MCF 10A (cell line): ENCODE measurements at places on chromosomes 5 and 9. TPM values are rescaled to one million over a fixed set of nuclear protein-coding genes. Genes with fewer than 3 reads are reported as not detected.

DNA sequence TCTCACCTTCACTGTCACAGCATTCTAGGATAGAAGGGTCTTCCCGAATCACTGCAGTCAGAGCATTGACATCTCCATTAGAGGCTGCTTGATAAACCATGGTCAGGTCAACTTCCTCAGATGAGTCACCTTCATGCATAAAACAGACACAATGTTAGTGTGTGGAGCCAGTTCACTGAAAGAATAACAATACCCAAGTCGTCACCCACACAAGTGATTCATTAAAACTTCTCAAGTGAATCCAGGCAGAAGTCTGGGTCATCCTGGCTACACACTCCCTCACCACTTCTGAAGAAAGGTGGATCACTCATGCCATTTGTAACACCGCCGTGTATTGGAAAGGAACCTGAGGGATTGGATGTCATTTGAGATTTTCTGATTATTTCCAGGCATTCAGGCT, 49.6 kb downstream of the ANKRD55 start:
- H3K36me3 ChIP-seq, result no peaks in the 10 kb centered on the region
- no peaks in the 10 kb centered on the region for H3K27me3 ChIP-seq
- no peak overlapping the region for H3K4me3 ChIP-seq
- H3K27ac ChIP-seq, result no peak overlapping the region

DNA sequence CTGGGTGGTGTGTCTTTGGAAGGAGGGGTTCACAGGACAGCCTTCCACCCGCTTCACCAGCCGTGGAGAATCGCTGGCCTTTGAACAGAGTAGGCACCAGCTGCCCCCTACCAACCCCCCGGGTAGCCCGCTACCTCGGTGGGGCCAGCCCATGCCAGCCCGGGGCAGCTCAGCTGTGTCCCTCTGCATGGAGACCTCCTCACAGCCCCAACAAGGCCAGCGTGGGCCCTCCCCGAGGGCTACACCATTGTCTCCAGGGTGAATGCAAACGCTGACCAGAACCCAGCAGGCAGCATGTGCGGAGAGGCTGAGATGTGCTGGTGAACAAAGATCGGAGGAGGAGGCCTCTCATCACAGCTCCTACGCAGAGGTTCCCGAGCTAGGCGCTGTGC, 51.9 kb downstream of the LMX1B start:
- H3K27me3 ChIP-seq, result no peaks in the 10 kb centered on the region
- no peaks in the 10 kb centered on the region for H3K36me3 ChIP-seq
- no peaks in the 10 kb centered on the region for H3K4me1 ChIP-seq
- no peak overlapping the region for H3K27ac ChIP-seq
- DNase-seq, result no peak

DNA sequence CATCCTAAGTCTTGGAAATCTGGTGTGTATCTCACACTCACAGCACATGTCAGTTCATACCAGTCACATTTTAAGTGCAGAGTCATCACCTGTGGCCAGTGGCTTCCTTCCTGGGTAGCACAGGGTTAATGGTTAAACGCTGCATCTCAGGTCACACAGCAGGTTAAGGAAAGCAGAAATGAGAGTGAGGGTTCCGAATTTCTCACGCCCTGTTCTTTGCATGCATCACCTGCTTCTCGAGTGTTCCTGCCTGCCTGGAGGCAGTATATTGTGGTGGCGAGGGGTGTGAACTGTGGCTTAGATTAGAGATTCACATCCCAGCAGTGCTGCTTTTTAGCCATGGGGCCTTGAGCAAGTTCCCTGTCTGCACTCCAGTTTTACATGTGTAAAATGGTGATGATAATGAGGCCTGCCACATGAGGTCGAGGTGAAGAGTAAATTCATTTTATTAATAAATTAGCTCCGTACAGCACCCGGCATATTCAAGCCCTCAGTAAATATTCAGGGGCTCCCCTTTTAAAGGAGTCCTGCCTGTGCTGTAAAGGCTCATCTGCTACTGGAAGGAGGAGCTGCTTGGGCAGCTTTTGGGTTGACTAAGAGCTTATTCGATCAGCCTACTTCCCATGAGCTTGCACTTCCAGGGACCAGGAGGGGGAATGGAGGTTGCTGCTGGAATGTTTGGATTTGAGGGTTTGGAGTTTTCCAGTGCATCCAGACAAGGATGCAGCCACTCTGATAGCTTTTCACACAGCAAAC, 61.1 kb upstream of the SAP30L start:
- no peaks in the 10 kb centered on the region for H3K4me1 ChIP-seq
- H3K27me3 ChIP-seq, result no peaks in the 10 kb centered on the region
- DNase-seq, result no peak
- peaks cover 28% of the 10 kb centered on the region for H3K36me3 ChIP-seq
- no peak overlapping the region for H3K27ac ChIP-seq
- H3K4me3 ChIP-seq, result no peak overlapping the region

- peaks cover 25% of the 10 kb centered on the region for H3K4me1 ChIP-seq
- H3K4me3 ChIP-seq, result no peak overlapping the region
- H3K36me3 ChIP-seq, result no peaks in the 10 kb centered on the region
- H3K27me3 ChIP-seq, result no peaks in the 10 kb centered on the region
- H3K27ac ChIP-seq, result no peak overlapping the region
Measured at GRCh38 chr5:170311511-170312300, 14.1 kb upstream of the LCP2 start.

GRCh38 chr5:72818866-72819534, 2.5 kb downstream of the TNPO1 start:
- peak overlapping the region; percentile 65 for H3K27ac ChIP-seq
- H3K4me3 ChIP-seq, result peak overlapping the region; percentile 97
- peak; percentile 85 for DNase-seq

Gene ANXA2R
- 0.98 and 1.3 TPM in 2 replicates for total RNA-seq

Gene OR1J2
- total RNA-seq, result not detected in 2 replicates

Gene ACSL6
- total RNA-seq, result not detected in 2 replicates
